NCI-H2171 treated with DMSO at 0.1 percent for 48 hours (cell line): ENCODE measurements at places on chromosomes 12 and 14.

DNA sequence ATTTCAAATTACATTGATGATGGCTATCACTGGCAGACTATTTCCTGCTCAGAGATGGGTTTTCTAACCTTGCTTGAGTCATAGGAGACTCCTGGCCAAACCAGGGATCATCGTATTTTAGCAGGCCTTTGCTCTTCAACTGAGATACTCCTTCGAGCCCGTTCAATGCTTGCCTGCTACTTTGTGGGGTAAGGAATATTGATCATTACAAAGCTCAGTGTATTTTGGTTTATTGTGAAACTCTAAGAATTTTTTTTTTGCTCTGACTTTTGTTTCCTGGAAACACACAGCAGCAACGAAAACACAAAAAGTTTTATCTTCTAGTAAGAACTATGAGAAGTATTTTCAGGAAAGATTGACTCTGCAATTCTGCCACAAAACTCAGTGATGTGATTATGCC lies 4.1 kb downstream of the GPRC5D start:
- no peak for DNase-seq

DNA sequence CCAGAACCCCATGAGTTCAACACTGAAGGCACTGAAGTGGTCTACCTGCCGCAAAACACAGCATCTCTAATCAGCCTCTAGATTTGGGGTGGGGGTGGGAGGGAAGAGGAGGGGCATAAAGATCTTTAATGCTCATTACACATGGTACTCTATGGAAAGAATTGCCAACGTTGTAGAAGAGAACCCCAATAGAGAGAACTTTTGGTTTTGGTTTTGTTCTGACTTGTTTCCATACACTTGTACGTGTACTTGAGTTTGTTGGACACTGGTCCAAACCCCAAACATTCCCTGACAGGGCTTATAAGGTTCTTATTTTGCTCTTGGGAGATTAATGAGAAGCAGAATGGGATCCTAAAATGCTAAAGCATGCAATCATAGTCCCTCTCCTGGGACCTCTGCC lies 31.0 kb downstream of the GNPTAB start:
- no peak for DNase-seq

DNA sequence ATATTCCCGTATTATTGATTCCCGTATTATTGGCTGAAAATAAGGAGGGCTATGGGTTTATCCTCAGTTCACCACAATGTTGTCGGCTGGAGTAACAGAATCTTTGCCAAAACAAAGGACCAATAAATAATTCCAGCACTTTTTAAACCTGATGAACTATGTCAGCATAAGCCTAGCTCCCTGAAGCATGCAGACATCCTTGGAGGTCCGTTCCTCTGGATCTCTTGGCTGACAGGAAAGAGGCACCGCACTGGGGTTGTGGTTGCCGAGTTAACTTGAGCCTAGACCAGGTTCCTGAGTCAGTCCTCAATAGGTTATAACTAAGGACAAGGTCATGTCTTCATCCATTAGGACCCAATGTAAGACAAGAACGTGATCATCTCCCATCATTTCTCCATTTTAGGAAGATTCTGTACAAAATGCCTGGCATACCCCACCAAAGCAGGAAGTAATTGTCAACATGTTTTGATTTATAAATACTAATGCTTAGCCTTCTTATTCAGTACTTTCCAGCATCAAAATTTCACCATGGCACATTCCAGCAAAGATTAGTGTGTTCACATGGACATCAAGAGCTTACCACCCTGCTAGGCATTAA lies 36.6 kb downstream of the NID2 start:
- DNase-seq = no peak

GRCh38 chr12:130051900-130052299 lies 110.4 kb upstream of the FZD10 start:
- no peak for DNase-seq

DNA sequence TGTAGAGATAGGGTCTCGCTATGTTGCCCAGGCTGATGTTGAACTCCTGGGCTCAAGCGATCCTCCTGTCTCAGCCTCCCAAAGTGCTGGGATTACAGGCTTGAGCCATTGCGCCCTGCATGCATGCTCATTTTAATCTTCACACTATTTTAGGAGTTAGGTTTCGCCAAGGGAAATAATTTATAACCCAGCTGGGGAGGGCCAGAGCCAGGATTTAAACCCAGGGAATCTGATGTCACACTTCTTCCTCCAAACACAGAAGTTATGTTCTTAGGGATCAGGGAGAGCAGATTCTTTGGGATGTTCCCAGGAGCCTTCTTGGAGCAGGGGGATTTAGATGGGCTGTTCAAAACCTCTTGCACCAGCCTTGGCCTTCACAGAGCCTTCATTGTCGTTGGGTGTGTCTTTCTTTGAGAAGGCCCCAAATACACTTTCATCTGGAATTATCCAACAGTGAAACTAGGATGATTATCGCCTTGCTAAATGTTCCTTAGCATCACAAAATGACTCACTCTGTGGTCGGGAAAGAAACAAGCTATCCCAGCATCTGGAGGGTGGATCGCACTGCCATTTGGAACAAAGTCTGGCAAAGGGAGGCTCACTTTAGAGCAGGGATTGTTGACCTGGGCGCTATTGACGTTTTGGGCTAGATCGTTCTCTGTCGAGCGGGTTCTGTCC lies 8.2 kb upstream of the PPP1CC start:
- DNase-seq = no peak
